ENCODE measurements at places on chromosomes 5 and 9.

- no peak for DNase-seq
Observed at GRCh38 chr5:6847870-6848269, 134.6 kb downstream of the TENT4A start.

DNA sequence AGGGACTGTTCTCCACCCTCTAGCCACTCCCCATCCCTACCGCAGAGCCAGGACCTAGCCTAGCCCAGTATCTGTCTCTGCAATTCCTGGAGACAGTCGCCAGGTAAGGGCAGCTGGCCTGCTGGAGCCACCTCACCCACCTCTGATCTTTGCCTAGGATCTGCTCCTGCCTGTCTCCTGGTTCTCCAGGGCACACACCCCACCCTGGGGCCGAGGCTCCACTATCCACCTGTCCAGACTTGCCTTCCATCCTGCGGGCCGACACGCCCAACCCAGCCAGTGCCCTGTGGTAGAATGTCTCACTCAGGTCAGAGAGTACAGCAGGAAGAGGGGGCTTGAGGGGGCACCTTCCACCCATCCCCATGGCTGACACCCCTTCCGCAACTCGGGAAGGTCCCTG, 15.7 kb upstream of the AQP7 start:
- DNase-seq: no peak

DNA sequence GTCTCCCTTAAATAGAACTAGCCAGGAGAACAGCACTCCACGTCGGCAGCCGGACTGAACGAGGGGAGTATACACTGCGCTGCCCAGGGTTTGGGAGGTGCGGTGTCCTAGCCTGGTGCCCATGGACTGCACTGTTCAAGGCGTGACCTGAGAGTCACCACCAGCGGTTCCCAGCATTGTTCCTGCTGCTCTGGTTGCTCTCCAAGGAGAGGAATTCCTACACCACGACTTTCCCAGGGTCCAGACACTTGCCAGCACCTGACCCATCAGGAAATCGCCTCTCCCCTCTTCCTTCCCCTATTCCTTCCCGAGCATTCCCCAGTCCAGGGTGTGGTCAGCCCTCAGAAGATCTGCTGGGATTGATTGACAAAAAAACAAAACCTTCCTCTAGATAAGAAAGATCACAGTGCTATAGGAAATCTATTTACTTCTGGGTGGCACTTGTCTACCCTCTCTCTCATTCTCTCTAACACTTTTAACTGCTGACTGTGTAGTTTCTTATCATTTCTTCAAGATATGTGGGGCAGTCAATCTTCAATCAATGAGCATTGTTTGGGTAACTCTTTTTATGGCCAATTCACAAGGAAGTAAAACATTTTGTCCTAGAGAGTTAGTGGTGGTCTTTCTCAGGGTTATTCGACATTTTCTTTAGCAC, 297.8 kb upstream of the ACTBL2 start:
- DNase-seq: no peak

- DNase-seq: no peak
Observed at GRCh38 chr5:43661102-43661501, 58.1 kb downstream of the NNT start.

DNA sequence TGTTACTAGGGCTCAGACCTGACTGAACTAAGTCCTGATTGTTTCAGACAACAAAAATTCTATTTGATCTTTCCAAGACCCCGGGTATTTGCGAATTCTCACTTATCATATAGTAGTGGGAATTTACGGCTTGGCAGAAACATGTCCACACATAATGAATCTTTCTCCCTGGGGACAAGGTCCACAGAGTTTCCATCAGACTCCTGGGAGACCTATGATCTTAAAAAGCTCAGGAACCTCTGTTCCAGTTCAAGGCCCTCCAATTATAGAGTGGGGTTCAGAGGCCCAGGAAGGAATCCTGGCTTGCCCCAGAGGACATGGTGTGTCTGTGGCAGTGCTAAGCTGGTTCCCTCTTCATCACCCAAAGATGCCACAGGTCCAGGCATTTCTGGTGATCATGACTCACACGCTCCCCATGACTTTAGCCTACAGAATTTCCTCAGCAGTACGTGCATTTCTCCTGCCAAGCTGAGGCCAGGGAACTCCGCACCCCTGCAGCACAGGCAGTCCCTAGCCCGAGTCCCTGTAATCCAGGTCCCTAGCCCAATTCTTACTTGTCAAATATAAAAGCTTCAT, 12.6 kb downstream of the RAPGEF1 start:
- DNase-seq: no peak

- DNase-seq: no peak
Observed at GRCh38 chr5:71864730-71865601, 145.9 kb downstream of the CARTPT start.

DNA sequence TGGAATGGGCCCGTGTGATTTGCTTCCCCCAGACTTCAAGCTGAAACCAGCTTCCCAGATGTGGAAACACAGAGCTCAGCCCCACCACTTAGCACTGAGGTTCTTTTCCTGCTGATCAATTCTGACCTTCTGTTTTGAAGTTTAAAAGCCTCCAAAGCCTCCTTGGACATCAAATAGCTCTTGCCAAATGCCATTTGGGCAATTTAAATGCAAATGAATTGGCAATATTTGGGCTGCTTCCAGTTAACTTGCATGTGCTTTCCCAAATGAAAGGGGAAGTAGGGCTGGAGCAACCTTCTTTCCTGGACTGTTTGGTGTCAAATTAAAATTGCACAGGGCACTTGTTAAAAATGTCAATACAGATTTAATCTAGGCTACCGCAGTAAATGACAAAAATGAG, 710.5 kb downstream of the TLR4 start:
- no peak for DNase-seq

- no peak for DNase-seq
Observed at GRCh38 chr5:1110307-1111240, 1.3 kb downstream of the SLC12A7 start.

DNA sequence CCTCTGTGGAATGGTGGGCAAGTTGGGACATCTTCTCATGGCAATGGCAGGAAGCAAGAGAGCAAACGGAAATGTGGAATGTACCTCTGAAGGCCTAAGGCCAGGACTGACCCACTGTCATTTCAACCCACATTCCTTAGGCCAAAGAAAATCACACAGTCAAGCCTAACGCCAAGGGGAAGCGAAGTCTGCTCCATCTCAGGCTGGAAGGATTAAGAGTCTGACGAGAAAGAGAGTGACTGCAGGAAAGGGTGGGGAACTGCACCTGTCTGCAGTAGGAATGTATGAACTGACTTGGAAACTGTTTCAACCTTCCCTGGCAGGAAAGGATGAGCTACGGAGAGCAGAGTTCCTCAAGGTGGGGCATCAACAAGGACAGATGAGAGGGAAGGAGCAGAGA, 90.2 kb upstream of the TAS2R1 start:
- DNase-seq: no peak

DNA sequence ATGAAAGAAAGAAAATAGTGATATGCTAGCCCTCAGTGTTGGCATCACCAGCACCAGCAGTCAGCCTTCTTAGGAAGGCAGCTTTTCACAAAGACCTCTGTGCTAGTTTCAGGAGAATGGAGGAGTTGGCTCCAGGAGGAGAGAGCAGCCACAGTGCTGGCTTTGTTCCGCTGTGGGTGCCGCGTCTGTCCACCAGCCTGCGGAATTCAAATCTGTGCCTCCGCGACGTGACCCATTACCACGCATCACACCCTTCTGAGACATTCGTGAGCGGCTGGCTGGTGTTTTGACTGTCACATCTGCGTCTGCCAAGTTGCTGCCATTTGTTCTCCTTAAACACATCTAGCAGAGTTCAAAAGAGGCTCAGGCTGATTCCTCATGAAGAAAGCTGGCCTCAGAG, 34.4 kb downstream of the SNX18 start:
- DNase-seq: no peak

DNA sequence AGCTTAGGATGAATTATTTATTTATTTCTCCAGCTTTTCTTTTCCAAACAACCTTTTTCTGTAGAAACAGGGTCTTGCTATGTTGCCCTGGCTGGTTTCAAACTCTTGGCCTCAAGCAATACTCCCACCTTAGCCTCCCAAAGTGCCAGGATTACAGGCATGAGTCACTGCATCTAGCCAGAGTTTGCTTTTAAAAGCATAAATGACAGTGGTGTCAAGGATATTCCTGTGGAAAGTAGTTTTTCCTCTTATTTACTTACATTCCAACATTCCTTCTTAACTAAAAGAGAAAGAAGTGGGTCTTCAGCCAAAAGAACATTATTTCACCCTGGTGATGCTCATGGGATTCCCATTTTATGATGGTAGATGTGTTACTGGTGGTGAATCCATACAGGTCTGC, 62.4 kb downstream of the GRIA1 start:
- no peak for DNase-seq

DNA sequence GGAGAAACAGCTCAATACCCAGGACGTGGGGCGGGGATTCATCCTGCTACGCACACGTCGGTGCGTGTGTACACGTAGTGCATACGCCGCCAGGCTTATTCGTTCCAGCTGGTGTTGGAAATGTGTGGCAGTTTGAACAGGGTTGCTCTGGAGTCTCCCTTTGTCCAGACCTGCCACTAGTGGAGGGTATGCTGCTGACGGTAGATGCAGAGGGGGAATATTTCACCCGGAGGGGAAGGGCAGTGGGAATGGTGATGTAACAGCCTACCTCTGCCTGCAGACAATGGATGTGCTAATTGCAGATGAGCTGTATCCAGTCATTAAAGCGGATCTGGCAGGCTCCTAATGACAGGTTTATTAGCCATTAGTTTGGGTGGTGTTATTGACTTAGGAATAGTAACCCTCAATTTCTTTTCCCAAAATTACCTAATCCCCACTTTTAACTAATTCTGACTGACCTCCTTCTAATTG, 142.7 kb downstream of the PAX5 start:
- DNase-seq: no peak

DNA sequence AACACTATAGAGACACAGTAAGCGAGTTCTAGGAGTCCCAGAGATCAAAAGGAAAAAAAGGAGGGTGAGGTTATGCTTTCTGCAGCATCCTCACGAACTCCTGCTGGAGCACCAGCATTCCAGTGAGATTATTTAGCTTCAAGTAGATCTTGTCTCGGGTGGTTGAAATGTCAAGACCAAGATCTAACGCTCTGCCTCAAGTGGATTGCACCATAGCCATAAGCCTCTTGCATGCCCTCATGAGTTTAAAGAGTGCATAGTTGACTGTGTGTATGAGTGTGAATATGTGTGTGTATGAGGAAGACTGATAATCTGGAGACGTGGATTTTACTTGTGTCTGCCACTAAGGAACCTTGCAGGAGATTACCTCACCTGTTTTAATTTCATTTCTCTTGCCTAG, 335.3 kb upstream of the ADAMTSL1 start:
- no peak for DNase-seq

- DNase-seq: no peak
Observed at GRCh38 chr9:136048560-136049411, 46.3 kb downstream of the NACC2 start.

DNA sequence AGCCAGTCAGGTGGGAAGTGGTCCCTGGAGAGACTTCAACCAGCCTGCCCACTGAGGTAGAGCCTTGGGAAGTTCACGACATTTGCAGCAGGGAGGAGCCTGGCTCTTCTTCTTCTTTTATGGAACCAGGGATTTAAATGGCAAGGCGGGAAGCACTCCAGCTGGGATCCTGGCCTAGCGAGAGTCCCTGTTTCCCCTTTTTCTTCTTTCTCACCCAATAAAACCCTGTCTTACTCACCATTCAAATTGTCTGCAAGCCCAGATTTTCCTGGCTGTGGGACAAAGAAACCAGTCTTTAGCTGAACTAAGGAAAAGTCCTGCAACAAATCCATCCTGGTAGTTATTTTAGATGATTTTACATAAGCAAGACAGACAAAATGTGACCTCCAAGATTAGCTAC, 503.7 kb downstream of the CDH10 start:
- no peak for DNase-seq

DNA sequence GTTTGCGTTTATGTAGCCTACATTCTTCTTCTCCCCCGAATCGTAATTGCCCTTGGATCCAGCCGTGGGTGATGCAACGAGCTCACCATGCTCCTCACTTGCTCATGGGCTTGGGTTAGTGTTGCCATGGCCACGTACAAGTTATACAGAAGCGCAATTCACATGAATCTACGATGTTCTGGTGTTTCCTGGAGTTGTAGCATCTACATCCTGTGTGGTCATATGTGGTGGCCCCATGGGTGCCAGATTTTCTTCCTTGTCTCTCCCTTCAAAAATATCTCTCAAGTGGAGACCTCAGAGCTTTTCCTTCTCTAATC, 115.3 kb downstream of the TLE4 start:
- no peak for DNase-seq
